ENCODE measurements at places on chromosomes 5 and 9.

- no peak for DNase-seq
Measured at GRCh38 chr5:123874600-123875201, 362.7 kb downstream of the CSNK1G3 start.

GRCh38 chr9:91320299-91320698 lies 41.4 kb downstream of the AUH start:
- DNase-seq, result no peak

- DNase-seq, result no peak
Measured at GRCh38 chr5:73938938-73939320, 312.9 kb downstream of the ARHGEF28 start.

DNA sequence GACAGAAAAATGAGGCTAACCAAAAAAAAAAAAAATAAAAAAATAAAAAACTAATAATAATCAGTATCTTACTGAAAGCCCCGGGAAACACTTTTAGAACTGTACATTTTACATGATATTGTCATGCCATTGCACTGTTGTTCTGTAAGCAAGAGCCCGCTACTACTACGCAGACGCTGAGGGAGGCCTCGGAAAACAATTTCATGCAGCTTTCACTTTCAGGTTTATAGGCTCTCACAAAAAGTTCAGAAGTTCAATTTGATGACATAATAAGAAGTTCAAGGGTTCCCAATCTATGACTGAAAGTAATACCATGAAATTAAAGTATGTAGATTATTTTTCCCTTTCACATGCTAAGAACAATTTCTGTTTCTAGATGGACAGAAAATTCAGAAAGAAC lies 318.3 kb upstream of the ITGA1 start:
- no peak for DNase-seq

DNA sequence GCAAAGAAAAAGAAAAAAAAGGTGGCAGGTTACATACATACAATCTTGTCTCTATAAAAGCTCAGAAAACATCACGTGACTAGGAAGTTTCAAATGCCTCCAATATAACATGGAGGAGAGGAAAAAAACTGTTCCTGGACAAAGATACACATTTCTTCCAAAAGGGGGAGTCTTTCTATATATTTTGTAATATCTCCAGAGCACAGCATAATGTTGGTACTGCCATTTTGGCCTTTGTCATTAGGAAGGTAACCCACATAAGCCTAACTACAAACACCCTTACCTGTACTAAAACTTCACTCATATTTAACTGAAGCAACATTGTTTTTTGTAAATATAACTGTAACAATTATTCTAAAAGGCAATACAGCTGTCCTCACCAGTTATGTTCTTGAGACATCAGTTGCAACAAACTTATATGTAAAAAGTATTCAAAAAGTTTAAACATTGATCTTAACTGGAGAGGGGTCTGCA lies 1.2 kb upstream of the BTF3 start:
- peak; percentile 48 for DNase-seq

DNA sequence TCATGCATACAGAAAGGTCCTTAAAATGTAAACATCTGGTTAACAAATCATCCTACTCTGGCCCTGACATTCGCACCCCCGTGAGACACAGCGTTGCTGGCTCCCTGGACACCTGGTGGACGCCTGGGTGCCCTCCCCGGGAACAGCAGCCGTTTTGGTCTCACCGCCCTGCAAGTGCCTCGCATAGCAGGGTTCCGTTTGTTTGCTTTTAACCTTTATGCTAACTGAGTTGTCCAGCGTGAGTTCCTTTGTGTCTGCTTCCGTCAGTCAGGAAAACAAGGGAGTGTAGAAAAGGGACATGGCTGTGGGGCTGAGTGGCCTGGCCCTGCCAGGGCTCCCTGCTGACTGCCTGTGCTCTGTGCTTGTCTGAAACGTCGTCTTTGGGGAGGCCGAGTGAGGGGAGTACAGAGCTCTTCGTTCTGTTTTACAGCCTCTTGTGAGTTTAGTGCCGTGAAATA lies 91.8 kb upstream of the CACNA1B start:
- peak; percentile 30 for DNase-seq

- no peak for DNase-seq
Measured at GRCh38 chr9:90504486-90504885, 138.1 kb downstream of the DIRAS2 start.

DNA sequence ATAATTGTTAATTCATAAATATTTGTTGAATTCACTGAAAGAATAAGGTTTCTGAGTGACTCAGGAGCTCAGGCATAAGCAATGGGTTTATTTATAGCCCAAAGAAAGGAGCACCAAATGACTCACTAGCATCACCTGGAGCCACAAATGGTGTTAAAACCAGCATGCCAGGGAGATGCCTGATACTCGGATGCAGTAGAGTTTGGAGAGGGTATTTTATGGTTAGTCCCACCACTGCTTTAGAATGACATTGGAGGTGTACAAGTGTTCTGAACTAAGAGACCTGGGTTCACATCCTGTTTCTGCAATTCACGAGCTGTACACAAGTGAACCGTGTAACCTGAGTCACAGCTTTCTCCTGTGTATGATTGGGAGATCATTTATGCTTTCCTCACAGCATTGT lies 25.2 kb downstream of the CCL28 start:
- DNase-seq, result no peak

GRCh38 chr5:139761501-139761900 lies 34.1 kb upstream of the PSD2 start:
- DNase-seq, result no peak

- DNase-seq, result no peak
Measured at GRCh38 chr5:119792161-119792799, 162.9 kb downstream of the FAM170A start.

GRCh38 chr9:9792144-9792857 lies 820.5 kb downstream of the PTPRD start:
- no peak for DNase-seq

DNA sequence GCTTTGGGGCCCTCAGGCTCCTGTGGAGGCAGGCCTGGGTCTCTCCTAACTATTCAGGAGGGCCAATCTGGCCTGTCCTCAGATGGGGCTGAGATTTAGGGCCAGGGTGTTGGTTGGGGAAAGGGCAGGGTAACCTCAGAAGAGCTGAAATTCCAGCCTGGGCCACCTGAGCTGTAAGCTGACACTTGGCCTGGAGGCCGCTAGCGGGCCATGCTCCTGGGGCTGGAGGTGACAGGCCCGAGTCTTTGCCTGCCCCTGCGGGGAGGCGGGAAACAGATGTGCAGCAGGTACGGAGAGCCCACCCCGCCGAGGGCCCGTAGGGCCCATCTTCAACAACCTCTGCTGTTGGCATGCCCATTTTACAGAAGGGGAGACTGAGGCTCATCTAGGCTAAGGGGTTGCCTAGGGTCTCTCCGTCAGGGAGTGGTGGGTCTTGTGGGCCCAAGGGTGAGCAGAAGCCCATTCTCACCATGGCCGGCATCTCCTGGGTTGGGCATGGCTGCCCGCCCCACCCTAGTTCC lies 69.5 kb downstream of the RXRA start:
- DNase-seq, result no peak

GRCh38 chr5:157719245-157719644 lies 12.0 kb upstream of the THG1L start:
- no peak for DNase-seq

GRCh38 chr5:119327018-119327417 lies 28.8 kb upstream of the TNFAIP8 start:
- DNase-seq, result no peak

DNA sequence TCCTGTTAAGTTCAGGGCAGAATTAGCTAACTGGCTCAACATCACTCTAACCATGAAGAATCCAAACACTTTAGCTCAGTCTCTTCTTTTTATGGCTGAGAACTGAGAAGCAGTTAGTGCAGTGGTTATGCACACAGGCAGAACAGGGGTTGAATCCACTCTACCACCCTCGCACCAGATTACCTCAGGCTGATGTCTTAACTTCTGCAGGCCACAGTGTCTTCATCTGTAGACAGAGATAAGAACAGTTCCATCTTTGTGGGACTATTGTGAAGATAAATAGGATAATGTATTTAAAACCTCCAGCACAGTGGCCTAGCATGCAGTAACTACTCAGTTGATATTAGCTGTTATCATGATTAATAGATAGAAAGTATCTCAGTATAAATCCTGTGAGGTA lies 54.8 kb downstream of the FAM114A2 start:
- DNase-seq, result no peak

DNA sequence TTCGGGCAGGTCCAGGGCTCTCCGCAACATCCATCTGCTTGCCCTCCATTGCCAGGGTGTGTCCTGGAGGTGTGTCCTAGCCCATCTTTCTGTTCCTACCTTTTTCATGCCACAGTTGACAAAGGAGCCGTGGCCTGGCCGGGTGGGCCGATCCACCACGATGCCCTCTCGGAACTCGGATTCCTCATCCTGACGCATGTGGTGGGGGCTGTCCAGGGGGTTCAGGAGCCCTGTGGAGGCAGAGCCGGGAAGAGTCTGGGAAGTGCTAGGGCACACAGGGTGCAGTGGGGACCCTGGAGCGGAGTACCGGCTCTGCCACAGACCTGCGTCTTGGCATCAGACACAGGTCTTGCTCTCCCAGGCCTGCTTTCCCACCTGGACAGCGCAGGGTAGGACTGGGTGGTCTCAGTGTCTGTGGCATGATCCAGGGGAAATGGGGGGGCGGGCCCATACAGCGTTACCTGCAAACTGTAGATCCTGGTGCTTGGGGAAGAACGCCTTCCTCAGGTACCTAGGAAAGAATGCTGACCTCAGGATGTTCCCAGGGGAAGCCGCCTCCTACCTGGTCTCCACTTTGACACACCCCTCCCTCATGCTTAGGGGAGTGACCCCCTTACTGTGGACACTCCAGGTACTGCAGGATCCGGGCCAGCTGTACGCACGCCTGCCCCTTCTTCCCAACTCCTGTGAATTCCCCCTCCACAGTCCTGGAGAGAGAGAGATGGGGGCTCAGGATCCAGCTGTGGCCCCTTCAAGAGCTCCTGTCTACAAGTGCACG lies 3.5 kb downstream of the SPOUT1 start:
- no peak for DNase-seq

GRCh38 chr5:87400305-87400899 lies 12.3 kb downstream of the CCNH start:
- DNase-seq, result peak; percentile 10

DNA sequence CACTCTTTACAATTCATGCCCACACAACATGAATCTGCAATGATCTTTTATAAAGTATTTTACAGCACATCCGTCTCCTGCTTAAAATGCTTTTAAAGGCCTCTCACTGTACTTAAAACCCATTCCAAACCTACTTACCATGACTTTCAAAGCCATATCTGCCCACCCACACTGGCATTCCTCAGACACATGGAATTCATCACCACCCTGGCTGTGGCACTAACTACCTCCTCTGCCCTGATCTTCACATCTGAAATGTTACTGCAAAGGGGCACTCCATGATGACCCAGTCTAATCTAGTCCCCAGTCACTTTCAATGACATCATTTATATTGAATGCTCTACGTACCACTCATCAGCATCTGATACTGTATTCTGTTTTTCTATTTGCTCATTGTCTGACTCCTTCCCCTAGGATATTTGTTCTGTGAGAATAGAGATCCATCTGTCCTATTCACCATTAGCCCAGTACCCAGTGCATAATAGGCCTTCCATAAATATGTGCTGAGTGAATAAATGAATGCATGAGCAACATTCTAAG lies 193.2 kb upstream of the KIF2A start:
- DNase-seq, result no peak

DNA sequence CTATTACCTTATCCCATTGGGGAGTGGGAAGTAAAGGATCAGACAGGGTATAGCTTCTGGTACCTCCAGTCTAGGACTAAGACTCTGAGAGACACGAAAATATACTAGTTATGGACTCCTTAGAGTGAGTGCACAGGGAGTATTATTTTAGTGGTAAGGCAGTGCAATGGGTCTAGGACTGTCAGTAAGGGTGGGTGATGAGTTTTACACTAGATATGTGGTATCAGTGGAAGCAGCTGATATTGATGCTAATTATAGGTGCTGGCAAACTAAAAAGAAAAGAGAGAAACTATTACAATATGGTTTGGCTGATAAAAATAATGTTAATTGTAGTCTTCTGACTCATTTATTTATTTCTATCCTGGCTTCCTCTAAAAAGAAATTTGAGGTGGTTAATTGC lies 118.6 kb downstream of the UNC13B start:
- DNase-seq, result no peak

DNA sequence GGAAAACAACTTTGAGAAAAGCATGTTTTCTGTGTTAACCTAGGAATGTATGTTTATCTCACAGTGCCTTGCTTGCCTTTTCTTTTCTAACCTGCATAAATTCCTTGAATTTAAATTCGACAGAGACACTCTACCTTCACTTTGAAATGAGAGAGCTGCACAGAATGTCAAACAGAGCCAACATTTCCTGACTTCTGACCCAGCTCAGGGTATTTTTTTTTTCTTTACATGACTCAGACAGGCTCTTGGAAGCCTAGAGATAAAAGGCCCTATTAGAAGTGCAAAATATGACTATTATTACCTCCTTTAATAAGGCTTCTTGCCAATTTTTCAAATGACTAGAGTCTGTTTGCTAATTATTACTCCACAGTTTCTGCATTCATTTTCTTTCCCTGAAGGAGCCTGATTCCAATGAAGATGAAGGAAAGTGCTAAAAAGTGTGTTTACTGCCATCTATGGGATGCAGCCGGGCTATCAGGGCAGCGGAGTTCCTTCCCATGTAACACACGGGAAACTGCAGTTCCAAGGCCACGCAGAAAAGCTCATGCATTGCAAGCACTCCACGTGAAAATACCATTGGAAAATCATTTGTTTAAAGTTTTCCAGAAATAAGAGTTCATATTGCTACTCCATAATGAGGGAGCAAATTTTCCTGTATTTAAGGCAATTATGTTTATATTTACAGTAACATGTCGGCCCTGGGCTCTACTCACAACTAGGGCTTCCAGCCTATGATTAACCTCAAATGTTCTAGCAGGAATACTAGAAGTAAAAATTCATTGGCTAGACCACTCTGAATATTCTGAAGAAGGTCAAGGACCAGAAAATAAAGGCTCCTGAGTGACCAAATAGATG lies 485.6 kb downstream of the ZSWIM6 start:
- no peak for DNase-seq

DNA sequence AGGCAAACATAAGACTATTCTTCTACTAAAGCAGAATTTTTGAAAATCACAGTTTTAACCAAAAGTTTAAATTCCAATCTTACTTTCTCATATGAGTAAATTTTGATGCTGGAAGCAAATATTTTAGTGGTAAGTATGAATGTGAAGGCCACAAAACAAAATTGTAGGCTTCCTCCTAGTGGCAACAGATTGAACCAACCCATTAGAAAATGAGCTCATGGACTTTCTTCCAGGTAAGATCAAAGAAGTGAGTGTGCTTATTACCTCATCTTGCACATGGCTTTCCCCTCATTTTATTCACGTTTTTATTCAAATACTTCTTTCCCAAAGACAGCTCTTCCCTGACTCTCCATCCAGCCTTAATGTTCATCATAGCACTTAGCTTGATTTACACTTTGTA lies 16.5 kb upstream of the RLN2 start:
- DNase-seq, result no peak

GRCh38 chr9:71783120-71783523 lies 14.8 kb upstream of the CEMIP2 start:
- DNase-seq, result peak; percentile 15

- DNase-seq, result no peak
Measured at GRCh38 chr9:93045521-93045920, 13.0 kb upstream of the SUSD3 start.

Measured in NCI-H2081 treated with DMSO at 0.1 percent for 48 hours (cell line).